ENCODE measurements at places on chromosomes 4 and X.

DNA sequence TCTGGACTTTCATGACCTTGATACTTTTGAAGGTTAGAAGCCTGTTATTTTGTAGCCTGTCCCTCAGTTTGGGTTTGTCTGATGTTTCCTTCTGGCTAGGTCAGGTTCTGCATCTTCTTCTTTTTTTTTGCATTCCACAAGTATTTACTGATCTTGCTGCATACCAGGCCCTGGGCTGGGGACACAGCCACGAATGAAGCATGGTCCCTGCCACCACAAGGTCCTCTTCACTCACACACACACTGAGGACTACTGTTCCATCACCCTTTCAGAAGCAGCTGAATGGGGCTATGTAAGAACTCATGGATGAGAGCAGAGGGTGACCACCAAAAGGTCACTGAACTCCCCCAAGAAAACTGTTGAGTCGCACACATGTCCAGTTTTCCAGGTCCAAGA is 39.2 kb downstream of the USP11 start:
- no peak overlapping the region for H3K27ac ChIP-seq
- no peak overlapping the region for H3K4me3 ChIP-seq
- H3K27me3 ChIP-seq = no peaks in the 10 kb centered on the region
- DNase-seq = no peak

DNA sequence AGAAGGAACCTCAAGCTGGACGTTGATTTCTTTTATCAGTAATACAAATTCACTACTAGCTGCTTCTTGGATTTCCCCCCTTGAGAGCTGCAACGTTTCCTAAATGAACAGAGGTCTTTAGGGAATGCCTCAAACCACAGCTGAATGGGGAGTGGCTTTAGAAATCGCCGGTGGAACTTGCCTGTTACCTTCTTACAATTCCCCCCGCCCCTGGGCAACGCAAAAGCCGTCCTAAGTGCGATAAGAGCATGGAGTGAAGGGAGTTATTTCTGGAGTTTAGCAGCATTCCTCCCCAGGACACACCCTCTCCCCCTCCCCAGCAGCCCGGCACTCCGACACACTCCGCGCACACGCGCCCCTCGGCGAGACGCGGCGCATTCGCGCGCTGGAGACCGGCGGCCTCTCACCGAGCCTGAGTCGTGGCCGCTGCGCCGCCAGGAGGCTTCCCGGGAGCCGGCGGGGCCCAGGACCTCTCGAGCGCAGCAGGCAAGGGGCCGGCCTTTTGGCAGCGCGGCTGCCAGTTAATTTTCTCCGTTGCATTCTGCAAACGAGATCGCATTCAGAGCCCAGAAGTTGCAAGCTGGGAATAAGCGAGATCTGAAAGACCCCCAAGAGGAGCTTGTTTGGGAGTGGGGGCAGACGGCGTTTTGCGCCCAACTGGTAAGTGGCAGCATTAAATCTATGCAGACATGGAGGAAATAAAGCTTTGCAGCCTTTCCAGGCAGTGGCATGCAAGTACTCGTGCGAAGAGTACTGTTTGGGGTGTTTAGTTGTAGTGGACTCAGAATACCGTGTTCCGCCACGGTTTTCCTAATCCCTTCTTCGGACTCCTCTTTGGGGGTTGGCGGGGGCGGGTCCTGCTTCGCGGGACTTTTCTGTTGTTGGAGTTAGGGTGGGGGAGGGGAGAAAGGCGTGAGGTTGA is 134.7 kb downstream of the PALLD start:
- peak overlapping the region; percentile 92 for H3K4me3 ChIP-seq
- H3K27me3 ChIP-seq = no peaks in the 10 kb centered on the region
- peak overlapping the region; percentile 75 for H3K27ac ChIP-seq
- H3K4me1 ChIP-seq = peaks cover 57% of the 10 kb centered on the region
- peak; percentile 66 for DNase-seq

DNA sequence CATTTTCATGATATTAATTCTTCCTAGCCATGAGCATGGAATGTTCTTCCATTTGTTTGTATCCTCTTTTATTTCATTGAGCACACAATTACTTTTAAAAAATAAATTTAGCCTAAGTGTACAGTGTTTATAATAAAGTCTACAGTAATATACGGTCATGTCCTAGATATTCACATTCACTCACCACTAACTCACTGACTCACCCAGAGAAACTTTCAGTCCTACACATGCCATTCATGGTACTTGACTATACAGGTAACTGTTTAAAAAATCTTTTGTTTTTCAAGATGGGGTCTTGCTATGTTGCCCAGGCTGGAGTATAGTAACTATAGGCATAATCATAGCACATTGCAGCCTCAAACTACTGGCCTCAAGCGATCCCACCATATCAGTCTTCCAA is 348.1 kb downstream of the RAPGEF2 start:
- H3K4me3 ChIP-seq = no peak overlapping the region
- no peaks in the 10 kb centered on the region for H3K4me1 ChIP-seq
- no peak for DNase-seq
- H3K27ac ChIP-seq = no peak overlapping the region
- no peaks in the 10 kb centered on the region for H3K27me3 ChIP-seq

DNA sequence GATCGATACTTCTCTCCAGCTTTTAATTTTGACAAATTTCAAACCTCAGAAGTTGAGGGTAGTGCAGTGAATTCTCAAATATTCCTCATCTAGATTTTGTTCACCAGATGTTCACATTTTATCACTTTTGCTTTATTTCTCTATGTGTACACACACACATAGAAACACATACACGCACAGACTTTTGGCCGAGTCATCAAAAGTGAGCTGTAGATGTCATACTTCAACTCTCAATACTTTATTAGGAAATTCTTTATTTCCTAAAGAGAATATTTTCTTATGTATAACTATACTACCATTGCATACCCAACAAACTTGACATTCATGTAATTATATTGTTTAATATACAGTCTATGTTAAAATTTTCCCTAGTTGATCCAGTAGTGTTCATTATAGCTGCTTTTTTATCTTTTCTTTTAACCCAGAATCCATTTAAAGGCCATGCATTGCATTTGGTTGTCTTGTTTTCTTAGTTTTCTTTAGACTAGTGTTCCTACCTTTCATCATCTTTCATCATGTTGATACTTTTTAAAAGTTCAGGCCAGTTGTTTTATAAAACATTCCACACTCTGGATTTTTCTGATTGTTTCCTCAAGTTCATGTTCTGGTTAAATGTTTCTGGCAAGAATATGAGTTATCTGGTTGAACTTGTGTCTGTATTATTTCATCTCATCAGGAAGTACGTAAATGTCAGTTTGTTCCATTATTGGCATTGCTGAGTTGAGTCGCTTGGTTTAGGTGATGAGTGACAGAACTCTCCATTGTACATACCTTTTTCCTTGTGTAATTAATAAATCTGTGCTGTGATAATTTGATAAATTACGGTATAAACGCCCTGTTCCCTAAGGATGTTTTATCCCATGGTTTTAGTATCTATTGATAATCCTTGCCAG is 94.1 kb upstream of the TLR2 start:
- H3K36me3 ChIP-seq = no peaks in the 10 kb centered on the region
- DNase-seq = no peak
- no peak overlapping the region for H3K4me3 ChIP-seq
- H3K27me3 ChIP-seq = no peaks in the 10 kb centered on the region

DNA sequence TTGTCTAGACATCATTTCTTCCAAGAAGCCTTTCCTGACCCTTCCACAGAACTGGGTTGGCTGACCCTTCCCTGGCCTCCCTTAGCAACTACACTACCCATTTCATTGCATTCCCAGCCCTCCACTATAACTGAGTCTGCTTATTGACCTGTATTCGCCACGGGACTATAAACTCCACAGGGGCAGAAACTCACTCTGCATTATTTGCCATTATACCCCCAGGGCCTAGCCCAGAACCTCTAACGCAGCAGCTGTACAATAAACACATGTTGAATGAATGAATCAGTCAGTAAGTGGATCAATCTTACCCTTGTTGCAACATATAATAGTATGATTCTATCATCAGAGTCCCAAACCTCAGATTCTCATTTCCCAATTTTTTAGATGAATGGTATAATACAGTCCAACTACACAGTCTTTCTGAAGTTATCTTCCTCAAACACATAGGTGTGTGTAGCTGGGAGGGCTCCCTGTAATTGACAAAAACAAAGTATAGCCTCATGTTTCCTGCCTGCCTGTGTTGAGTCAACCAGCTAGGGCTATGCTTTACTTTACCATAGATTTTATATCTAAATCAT is 209.3 kb downstream of the CHIC2 start:
- DNase-seq = no peak
- no peaks in the 10 kb centered on the region for H3K36me3 ChIP-seq
- no peaks in the 10 kb centered on the region for H3K27me3 ChIP-seq
- H3K4me1 ChIP-seq = no peaks in the 10 kb centered on the region
- no peak overlapping the region for H3K4me3 ChIP-seq

- no peak overlapping the region for H3K4me3 ChIP-seq
- DNase-seq = no peak
- H3K4me1 ChIP-seq = no peaks in the 10 kb centered on the region
- no peak overlapping the region for H3K27ac ChIP-seq
- no peaks in the 10 kb centered on the region for H3K36me3 ChIP-seq
- H3K27me3 ChIP-seq = no peaks in the 10 kb centered on the region
These were observed 12.5 kb downstream of the IRF2 start for GRCh38 chr4:184461711-184462441.

- H3K4me1 ChIP-seq = no peaks in the 10 kb centered on the region
- no peak overlapping the region for H3K27ac ChIP-seq
These were observed 202.9 kb downstream of the CHIC1 start for GRCh38 chrX:73765776-73766430.

- no peak for DNase-seq
- no peaks in the 10 kb centered on the region for H3K27me3 ChIP-seq
- no peaks in the 10 kb centered on the region for H3K4me1 ChIP-seq
- no peaks in the 10 kb centered on the region for H3K36me3 ChIP-seq
- H3K27ac ChIP-seq = no peak overlapping the region
- no peak overlapping the region for H3K4me3 ChIP-seq
These were observed 50.6 kb downstream of the JADE1 start for GRCh38 chr4:128859887-128860677.

DNA sequence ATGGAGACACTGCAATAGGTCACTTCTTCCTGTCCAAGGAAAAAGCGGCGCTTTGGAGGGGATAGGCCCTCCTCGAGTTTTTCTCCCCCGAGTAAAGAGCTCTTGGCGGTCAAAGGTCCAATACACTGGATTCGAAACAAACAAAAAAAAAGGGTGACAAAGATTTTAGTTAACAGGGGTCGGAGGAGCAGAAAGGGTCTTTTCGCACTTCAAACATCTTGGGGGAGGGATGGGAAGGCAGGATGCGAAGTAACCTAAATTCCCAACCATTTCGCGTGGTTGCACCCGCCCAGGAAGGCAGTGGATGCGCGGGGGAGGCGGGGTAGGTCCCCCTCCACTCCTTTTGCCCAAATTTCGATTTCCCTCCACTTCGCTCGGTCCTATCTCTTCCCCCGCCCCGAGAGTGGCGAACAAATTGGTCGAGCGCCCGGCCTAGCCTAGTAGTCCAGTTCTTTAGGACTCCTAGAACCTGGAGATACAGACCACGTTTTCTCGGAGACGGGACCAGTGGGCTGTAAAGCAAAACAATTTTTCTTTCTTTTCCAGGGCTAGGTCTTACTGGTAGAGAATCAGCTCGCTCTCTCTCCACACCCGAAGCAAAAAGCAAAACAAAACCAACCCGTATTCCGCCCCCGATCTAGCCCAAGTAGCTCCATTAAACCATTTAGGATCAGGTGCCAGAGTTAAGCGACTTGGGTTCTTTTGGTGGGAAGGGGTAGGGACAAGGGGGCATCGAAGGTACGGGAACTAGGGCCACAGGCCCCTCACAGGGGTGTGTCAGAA is 2.0 kb upstream of the STAG2 start:
- peak overlapping the region; percentile 77 for H3K27ac ChIP-seq
- H3K36me3 ChIP-seq = no peaks in the 10 kb centered on the region

GRCh38 chr4:19429684-19430083 is 822.0 kb upstream of the SLIT2 start:
- no peaks in the 10 kb centered on the region for H3K27me3 ChIP-seq
- no peaks in the 10 kb centered on the region for H3K36me3 ChIP-seq
- H3K4me3 ChIP-seq = no peak overlapping the region

GRCh38 chr4:121233982-121234381 is 69.9 kb upstream of the TNIP3 start:
- no peaks in the 10 kb centered on the region for H3K36me3 ChIP-seq
- no peak overlapping the region for H3K4me3 ChIP-seq
- H3K27ac ChIP-seq = no peak overlapping the region
- no peaks in the 10 kb centered on the region for H3K27me3 ChIP-seq

DNA sequence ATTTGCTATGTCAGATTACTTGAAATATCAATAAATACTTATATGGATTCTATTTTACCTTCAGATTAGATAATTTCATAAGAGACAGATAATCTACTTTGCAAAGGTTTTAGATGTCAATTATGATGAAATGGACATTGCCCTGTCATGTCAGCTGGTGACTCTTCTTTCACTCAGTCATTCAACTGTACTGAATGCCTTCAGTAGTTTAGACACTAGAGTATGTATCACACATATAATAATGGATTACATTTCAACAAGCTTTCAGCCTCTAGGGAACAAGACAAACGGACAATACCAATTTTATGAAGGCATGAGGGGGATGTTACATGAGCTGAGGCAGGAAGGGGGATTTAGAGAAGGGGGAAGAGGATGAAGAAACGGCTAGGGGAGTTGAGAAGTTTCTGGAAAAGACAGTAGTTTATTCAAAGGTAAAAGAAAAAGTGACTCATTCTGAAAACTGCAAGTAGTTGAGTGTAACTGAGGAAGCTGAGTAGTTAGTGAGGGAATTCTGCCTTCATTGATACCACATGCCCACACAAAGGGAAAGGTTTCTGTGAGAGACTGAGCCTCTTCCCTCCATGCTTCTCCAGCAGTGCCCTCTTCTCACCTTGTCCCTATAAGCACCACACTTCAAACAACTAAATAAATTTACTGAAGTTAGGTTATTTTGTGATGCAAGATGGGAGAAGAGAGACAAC is 25.7 kb downstream of the SLC9B2 start:
- no peaks in the 10 kb centered on the region for H3K27me3 ChIP-seq
- H3K36me3 ChIP-seq = no peaks in the 10 kb centered on the region
- H3K27ac ChIP-seq = no peak overlapping the region

DNA sequence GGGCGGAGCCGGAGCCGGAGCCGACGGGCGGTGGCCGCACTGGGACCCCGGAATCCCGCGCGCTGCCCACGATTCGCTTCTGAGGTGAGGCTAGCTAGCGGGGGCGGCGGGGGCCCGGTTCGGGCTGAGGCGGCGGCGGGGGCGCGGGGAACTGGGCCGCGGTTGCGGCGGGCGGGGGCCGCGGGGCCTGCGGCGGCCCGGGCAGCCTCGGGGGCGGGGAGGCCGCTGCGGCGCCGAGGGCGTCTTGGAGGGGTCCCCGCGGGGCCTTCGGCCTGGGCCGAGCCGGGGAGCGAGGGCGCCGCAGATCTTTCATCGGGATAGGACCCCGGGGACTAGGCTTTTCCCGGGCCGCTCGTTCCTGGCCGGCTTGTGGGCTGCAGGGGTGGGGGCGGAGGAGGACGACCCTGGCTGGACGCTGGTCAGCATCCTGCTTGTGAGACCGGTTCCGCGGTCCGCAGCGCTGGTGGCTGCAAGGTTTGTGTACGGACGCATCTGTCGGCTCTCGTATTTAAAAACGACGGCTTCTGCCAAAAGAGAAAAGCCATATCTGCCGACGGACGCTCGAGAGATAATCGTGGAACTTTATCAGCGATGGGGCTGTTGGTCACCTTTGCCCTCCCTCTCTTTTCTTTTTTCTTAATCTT is 419 bp downstream of the ADD1 start:
- no peak overlapping the region for H3K27ac ChIP-seq
- H3K27me3 ChIP-seq = no peaks in the 10 kb centered on the region
- peaks cover 9% of the 10 kb centered on the region for H3K4me1 ChIP-seq

- H3K27me3 ChIP-seq = no peaks in the 10 kb centered on the region
- peak overlapping the region; percentile 97 for H3K27ac ChIP-seq
- peaks cover 30% of the 10 kb centered on the region for H3K4me1 ChIP-seq
- no peak for DNase-seq
These were observed 112.6 kb upstream of the TBL1X start for GRCh38 chrX:9352243-9352642.

All from PC-9 (cell line).